GM12865 (cell line): ENCODE measurements at places on chromosomes 11 and 22.

DNA sequence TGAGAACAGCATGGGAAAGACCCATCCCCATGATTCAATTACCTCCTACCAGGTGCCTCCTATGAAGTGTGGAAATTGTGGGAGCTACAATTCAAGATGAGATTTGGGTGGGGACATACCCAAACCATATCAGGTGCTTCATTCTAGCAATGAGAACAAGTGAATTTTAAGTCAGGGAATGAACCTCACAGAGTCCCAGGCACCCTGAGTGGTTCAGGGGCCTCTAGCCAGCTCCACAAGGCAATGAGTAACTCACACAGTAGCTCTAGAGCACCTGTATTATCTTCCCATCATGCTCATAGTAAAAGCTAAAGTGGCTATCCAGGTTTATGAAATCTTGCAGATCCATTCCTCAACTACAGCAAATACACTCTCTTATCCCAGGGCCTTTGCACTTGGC is 13.1 kb upstream of the ACCSL start:
- DNase-seq = no peak

DNA sequence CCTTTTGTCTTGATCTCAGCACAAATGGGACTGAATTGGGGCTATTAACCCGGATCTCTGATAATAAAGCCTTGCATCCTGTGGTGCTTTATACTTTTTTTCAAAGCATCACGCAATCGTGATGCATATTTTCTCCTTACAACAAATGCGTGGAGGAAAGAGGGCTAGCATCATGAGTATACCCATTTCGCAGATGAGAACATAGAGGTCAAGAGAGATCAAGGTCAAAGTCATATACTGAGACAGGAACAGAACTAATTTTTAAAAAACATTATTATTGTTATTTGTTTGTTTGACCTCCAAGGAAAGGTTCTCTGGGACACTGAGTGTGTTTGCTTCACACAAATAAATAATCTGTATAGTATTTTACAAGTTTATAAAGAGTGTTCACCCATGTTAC is 191.2 kb downstream of the ST3GAL4 start:
- DNase-seq = no peak

DNA sequence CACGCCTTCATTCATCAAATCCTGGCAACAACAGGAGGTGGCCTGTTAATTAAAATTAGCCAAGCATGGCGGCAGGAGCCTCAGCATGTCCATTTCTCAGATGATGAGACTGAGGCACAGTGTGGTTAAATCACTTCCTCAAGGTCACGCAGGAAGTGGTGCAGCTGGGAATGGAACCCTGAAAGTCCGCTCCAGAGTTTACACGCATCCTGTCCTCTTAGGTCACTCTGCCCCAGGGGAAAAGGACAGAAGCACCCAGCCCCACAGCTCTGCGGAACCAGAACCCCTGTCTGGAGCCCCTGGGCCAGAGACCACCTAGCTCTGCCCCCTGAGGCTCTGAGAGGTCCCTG is 19.6 kb downstream of the RPL3 start:
- peak; percentile 85 for DNase-seq

DNA sequence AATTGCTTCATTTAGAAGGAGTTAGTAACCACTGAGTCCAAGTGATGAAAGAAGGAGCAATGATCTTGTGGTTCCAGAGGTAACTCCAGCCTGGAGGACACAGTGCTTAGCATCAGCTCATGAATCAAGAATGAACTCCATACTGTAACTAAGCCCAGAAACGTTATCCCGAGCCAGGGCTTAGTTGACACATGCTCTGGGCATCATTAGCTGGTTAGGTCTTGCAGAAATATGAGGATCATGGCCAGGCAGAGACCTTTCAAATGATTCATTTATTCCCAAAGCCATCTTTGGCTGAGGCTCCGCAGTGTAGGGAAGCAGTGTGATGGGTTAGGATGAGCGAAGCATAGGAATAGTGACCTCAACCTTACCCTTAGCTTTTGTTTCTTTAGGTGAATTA is 277.4 kb downstream of the FAM76B start:
- no peak for DNase-seq

DNA sequence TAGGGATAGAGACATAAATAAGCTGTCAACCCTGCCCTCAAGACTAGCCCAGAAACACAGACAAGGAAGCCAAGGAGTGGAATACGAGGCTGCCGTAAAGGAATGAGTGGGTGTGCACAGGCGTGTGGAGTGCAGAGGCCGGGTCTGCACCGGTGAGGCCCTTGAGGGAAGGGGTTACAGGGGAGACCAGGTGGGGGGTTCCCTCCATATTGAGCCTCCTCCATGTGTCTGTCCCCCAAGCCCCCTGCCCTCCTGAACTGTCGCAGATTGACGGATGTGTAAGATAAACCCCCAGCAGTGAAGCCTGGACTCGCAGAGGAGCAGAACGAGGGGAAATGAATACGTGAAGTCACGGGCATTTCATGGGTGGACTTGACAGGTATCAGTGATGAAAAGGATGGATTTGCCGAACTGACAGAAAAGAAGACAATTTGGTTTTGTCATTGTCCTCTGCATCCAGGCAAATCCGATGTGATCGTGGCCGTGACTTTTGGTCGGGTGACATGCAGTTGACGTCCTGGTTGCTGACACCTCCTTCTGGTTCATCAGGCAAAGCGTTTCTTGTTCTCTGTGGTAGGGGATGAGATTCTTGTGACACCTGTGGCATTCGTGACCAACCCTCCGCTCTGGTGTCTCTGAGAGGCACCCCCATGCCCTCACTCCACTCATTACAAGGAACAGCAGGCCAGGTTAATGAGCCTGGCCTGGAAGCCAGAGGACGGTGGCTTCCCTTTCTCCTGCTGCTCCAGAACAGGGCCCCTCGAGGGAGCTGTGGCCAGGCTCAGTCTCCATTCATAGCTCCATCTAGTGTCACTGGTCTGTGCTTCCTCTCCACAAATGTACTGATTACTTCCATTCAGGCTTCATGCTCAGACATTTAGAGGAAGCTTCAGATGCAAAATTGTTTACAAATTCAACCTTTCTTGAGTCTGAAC is 223.1 kb upstream of the B3GAT1 start:
- DNase-seq = no peak

GRCh38 chr11:57639321-57640067 is 10.2 kb downstream of the YPEL4 start:
- no peak for DNase-seq

DNA sequence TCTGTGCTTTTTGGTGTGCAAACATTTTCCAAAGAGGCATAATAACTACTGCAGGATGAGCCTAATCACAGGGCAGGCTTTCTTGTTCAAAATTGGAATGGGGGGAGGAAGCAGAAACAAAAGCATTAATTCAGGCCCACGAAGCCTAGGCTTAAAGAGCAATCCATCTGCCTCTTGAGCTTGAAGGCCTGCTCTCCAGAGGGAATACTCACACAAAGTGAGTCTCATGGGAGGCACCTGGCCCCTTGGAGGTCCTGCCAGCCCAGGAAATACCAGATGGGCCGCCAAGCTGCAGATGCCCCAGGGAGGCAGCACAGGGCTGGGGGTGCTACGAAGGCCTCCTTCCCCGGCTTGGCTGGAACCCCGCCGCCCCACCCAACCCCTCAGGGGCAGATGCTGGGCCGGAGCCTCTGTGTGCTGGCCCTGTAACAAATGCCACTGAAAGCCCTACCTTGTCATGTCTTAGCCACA is 39.3 kb upstream of the COMT start:
- DNase-seq = no peak

DNA sequence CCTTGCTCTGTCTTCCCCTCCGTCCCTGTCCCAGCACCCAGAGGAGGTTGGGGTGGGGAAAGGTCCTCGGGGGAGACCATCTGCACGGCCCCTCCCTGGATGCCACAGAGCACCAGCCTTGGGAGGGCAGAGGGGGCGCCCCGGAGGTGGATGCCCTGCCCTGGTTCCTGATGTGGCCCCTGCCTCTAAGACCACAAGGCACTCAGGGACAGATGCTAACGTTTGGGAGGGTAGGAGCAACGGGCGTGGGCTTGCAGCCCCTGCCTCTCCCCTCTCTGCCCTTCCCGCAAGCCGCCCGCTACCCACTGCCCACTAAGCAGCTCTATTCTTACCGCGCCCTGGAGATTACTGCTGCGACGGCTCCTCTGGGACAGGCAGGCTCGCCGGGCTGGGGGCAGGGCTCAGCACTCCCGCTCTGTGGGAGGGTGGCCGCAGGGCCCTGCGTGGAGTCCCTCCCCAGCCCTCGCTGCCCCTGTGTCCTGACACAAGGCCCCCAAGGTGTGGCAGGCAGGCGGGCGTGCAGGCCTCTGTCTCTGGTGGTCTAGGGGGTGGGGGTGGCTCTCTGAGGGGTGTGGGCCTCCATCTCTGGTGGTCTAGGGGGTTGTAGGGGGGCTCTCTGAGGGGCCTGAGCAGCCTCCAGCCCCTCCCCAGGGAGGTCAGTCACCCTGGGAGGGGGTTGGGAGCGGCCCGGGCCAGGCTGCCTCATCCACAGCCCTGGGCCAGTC is 14.9 kb downstream of the BRSK2 start:
- no peak for DNase-seq

- DNase-seq = no peak
Measured at GRCh38 chr22:35380013-35380412, 883 bp upstream of the HMOX1 start.

DNA sequence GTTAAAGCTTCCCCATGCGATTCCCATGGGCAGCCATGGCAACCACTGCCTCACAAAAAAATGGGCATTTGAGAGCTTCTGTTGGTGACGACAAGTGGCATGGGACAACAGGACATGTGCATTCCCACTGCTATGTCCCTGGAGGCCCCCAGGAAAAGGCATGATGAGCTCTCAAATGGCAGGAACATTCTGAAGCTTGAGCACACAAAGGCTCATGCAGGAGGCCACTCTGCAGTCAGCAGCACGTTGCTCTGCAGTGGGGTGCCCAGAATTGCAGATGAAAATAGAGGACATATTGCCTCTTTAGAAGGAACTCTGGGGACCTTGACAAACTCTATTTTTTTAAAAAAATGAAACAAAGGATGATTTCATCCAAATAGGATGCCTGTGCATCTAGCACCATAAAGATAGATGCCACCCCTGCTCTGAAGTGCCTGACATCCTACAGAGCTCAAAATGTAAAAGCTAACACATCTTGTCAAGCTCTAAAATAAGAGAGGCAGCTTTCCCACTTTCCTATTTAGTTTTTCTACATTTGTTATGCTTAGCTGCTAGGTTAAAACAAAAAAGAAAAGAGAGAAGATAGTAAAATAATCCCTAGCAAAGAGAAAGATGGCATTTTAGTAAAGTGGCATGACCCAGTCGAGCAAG is 277.6 kb upstream of the ZC3H12C start:
- no peak for DNase-seq

GRCh38 chr22:46910624-46911023 is 148.2 kb downstream of the TBC1D22A start:
- no peak for DNase-seq

- DNase-seq = no peak
Measured at GRCh38 chr11:104623518-104623917, 274.7 kb downstream of the CASP12 start.

- no peak for DNase-seq
Measured at GRCh38 chr11:75527938-75528735, 2.4 kb upstream of the GDPD5 start.

- DNase-seq = no peak
Measured at GRCh38 chr11:23406131-23406819, 546.0 kb upstream of the CCDC179 start.

- DNase-seq = no peak
Measured at GRCh38 chr11:6576471-6577373, 26.7 kb downstream of the RRP8 start.

DNA sequence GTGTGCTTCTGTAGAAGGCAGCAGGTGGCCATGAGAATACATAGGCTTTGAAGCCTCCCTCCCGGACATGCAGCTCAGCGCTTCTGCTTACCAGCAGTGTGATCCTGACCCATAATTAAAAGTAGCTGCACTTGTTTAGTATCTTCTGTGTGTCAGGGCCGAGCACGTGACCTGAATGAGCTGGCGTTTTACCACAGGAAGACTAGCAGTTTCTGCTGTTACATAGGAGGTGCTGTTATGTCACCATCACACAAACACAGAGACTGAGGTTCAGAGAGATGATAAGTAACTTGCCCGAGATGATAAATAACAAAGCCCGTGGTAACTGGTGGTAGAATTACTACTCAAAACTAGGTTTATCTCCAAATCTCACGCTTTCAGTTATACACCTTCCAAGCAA is 329.5 kb downstream of the OPCML start:
- DNase-seq = no peak

DNA sequence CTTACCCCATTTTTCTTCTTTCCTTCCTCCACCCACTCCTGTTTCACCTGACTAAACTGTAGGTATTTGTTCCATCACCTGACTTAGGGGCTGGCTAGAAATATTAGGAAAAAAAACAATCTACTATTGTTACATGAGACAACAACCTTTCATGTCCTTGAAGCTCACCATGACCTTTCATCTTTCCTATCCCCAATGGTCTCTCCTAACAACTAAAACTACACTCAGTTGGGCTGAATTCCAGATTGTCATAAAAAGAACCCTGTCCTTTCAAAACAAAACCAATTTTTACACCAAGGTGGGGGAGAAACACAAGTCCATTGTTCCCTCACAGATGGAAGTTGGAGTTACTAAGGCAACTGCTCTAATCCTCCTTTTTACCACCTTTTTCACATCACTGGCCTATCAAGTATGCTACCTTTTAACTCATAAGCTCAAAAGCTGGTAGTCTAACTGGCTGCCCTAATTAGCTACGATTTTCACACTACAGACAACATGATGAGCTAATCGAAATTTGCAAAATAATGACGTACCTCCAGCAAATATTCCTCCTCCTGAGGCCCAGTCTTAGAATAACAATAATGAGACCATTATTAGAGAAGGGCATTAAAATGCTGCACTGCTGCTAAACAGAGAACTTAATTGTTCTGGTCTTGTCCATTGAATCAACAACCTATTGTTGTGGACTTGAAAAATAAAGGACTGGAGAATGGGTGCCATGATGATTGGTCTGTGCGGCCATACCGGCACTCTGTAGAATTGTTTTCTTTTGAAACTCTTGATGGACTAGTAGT is 46.5 kb upstream of the SOX6 start:
- no peak for DNase-seq
